Omental fat pad (tissue), 4 donors: ENCODE measurements at places on chromosomes 5 and 9. TPM values are rescaled to one million over a fixed set of nuclear protein-coding genes. Genes with fewer than 3 reads are reported as not detected.

The IL3 gene
- total RNA-seq = not detected

DNA sequence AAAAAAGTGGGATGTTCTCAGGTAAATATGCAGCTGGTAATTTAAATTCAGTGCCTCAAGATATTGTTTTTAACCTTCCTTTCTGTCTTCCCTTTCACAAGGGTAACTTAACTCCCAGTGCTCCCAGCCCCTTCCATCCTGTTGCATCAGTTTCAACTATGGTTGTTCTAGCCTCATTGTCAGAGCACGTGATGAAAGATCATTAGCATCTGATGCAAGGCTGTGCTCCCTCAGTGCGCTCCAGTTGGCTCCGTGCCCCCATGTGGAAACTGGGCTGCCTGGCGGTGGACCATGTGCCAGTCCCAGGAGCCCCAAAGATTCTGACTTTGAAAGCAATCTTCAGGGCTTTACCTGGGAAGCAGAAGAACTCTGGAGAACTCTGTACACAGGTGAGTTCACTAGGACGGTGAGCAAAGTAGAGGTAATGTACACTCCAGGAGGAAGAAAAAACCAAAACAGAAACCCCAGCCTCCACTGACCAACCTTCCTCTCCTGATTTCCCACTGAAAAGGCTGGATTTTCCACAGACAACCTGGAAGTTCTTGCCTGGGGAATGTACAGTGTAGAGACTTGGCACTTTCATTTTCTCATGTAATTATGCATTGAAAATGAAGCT, 96.9 kb downstream of the SLC1A3 start:
- no peak for DNase-seq

The SLC38A9 gene
- 26.2 TPM for total RNA-seq

The OR1Q1 gene
- not detected for total RNA-seq

The GFI1B gene
- not detected for total RNA-seq

DNA sequence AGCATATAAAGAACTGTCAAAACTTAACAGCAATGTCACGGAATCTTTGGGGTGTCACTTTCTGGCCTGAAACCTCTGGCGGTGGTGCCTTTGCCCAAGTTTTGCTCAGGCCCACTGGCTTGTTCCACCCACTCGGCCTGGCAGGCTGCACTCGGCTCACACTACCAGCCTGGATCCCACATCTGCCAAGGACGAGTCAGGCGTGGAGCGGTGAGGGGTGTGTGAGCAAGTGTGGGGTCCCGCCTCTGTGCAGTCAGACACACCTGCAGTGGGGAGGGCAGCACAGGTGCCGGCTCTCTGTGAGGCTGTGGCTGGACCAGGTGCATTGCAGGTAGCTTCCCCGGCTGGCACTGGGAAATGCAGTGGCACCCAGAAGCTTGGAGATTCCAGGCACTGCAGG, 40.0 kb downstream of the TSPAN17 start:
- no peak for DNase-seq

- DNase-seq = no peak
Measured at GRCh38 chr5:74866596-74867162, 492 bp upstream of the FAM169A start.

DNA sequence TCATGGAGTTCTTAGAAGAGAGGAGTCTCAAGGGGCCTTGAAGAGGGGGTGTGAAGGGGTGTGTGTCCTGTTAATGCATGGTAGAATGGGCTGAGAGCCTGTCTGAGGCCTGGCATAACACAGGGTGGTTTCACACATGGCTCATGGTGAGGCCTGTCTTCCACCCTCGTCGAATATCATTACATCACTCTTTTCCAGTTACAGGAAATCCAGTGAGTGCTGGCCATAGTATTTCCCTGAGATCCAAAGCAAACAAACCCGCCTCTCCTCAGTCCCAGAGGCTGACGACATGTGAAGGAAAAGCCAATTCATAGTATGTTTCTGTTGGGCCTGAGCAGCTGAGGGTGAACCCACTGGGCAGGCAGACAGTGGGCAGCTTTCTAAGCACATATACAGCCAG, 159.4 kb upstream of the NR3C1 start:
- no peak for DNase-seq

- DNase-seq = no peak
Measured at GRCh38 chr9:79155308-79155707, 416.5 kb upstream of the TLE4 start.

- no peak for DNase-seq
Measured at GRCh38 chr5:174236070-174236469, 190.6 kb downstream of the NSG2 start.

DNA sequence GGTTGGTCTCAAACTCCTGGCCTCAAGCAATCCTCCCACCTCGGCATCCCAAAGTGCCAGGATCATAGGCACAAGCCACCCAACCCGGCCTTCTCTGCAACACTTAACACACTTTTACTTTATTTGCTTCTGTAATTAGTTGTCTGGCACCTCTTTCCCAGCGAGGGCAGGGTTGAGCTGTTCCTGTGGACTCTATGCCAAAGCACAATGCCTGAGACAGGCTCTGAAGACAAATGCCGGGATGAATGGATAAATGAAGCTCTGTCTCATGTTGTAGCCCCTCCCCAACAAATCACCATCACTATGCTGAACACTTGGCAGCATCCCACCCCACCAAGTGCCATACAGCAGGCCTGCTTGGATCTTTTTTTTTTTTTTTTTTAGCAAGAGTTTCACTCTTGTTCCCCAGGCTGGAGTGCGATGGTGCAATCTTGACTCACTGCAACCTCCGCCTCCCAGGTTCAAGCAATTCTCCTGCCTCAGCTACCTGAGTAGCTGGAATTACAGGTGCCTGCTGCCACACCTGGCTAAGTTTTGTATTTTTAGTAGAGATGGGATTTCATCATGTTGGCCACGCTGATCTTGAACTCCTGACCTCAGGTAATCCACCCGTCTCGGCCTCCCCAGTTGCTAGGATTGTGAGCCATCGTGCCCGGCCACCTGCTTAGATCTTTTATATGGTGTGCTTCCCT, 21.3 kb downstream of the GPX3 start:
- DNase-seq = no peak

The BNIP1 gene
- total RNA-seq = 9.1 TPM

GRCh38 chr9:95508968-95509850, 7.6 kb downstream of the PTCH1 start:
- DNase-seq = peak; percentile 64

The PARP8 gene
- 29.9 TPM for total RNA-seq

GRCh38 chr5:12777342-12777741, 873.1 kb upstream of the CTNND2 start:
- no peak for DNase-seq

- no peak for DNase-seq
Measured at GRCh38 chr5:150085950-150086715, at the start of gene CSF1R. CSF1R (minus strand) TSS chr5:150086554; CDS start chr5:150086427, 127 bp downstream.

- no peak for DNase-seq
Measured at GRCh38 chr5:144395704-144396103, 225.0 kb downstream of the KCTD16 start.

DNA sequence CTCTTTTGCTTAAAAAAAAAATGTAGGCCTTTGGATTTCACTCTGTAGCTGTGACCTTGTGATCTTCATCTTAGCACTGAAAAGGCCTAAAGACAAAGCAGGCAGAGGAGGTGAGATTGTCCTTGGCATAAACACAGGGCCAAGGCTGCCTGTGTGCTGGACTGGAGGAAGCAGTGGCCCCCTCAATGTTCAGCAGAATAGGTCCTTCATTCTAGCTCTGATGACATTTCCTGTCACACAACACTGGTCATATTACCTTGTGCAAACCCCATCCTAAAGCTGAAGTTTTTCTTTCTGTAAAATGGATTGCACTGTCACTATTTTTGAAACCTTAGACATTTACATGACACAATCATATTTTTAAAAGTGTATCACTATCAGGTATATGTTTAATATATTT, 147.4 kb downstream of the INSYN2B start:
- no peak for DNase-seq

GRCh38 chr9:129317179-129318011, 139.3 kb upstream of the IER5L start:
- DNase-seq = peak; percentile 26

- no peak for DNase-seq
Measured at GRCh38 chr9:22158271-22158670, 149.2 kb upstream of the CDKN2B start.

DNA sequence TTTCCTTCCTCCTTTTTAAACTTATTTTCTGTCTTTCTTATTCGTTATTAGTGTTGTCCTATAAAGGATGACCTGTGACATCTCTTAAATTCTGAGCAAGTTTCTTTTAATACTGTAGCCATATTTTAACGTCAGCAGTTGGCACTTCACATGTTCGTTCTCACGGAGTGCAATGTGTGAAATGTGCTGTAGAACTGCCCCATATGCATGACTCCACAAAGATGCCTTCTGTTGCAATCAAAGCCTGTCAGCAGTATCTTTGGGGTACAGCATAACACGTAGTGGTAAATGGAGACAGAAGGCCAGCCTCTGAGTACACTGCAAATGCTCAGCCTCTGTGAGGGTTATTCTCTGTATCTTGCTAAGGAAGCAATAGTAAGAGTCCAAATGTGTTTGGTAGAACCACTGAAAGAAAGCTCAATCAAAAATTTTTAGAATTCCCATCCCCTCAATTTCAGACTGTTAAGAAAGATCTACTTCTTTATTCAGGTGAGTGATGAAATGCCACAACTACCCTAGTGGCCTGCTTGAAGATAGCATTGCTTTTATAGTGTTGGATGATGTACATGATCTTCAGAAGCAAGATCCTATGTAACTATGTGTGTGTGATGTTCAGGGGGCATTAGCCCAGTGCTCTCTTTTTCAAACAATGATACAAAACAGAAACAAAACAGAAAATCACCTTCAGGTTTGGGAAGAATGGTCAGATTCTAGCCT, 277.7 kb downstream of the TMEM167A start:
- DNase-seq = no peak
